ENCODE measurements at places on chromosomes 5 and 9. TPM values are rescaled to one million over a fixed set of nuclear protein-coding genes. Genes with fewer than 3 reads are reported as not detected.

The SPATA31A3 gene
- polyA plus RNA-seq, result not detected

The UBE2R2 gene
- polyA plus RNA-seq, result 23.2 TPM

The LAMC3 gene
- polyA plus RNA-seq, result 0.46 TPM

The AQP7 gene
- polyA plus RNA-seq, result 8.6 TPM

The FAM240B gene
- not detected for polyA plus RNA-seq

The PCDHA2 gene
- polyA plus RNA-seq, result not detected

The ZDHHC11 gene
- not detected for polyA plus RNA-seq

The HTR4 gene
- polyA plus RNA-seq, result 1.6 TPM

The LCN12 gene
- not detected for polyA plus RNA-seq

The ERMP1 gene
- polyA plus RNA-seq, result 13.2 TPM

The FST gene
- 1.2 TPM for polyA plus RNA-seq

The PCDHGB1 gene
- not detected for polyA plus RNA-seq

The ANKRD31 gene
- 0.03 TPM for polyA plus RNA-seq

The RAB24 gene
- polyA plus RNA-seq, result 64.6 TPM

The NIPAL4 gene
- polyA plus RNA-seq, result 1.3 TPM

The PCDHB9 gene
- polyA plus RNA-seq, result 0.26 TPM

The TNFSF15 gene
- polyA plus RNA-seq, result 0.92 TPM

The PTGS1 gene
- 4.2 TPM for polyA plus RNA-seq

The LMBRD2 gene
- 3.9 TPM for polyA plus RNA-seq

The TIMD4 gene
- not detected for polyA plus RNA-seq

The TAF11L10 gene
- polyA plus RNA-seq, result not detected

The ELOVL7 gene
- polyA plus RNA-seq, result 5.5 TPM

The SLC34A1 gene
- polyA plus RNA-seq, result not detected

The TSLP gene
- polyA plus RNA-seq, result 0.41 TPM

The DRD1 gene
- polyA plus RNA-seq, result not detected

The STK32A gene
- polyA plus RNA-seq, result not detected

The PFN3 gene
- not detected for polyA plus RNA-seq

The GRAMD2B gene
- polyA plus RNA-seq, result 27.0 TPM

The TPPP gene
- 0.60 TPM for polyA plus RNA-seq

Data from sigmoid colon (tissue), 7 donors.